ENCODE measurements at places on chromosomes 6 and 20. TPM values are rescaled to one million over a fixed set of nuclear protein-coding genes. Genes with fewer than 3 reads are reported as not detected.

The MICB gene
- total RNA-seq: 2.7 TPM

DNA sequence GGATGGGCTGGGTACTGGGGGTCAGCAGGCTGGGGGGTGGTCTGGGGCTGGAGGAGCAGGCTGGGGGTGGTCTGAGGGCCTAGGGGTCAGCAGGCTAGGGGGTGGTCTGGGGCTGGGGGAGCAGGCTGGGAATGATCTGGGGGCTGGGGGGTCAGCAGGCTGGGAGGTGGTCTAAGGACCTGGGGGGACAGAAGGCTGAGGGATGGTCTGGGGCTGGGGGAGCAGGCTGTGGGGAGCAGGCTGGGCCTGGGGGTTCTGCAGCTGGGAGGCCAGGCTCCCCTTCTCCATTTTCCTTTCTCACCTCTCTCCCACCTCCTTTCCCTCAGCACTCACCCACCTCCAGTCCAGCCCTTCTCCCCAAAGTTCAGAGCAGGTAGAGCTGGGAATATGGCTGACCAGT is 114.2 kb downstream of the PSMB1 start:
- no peak for DNase-seq

The IFT52 gene
- 20.1 TPM for total RNA-seq

GRCh38 chr6:27806981-27807440 is 105.2 kb downstream of the OR2B2 start:
- DNase-seq: peak; percentile 21

DNA sequence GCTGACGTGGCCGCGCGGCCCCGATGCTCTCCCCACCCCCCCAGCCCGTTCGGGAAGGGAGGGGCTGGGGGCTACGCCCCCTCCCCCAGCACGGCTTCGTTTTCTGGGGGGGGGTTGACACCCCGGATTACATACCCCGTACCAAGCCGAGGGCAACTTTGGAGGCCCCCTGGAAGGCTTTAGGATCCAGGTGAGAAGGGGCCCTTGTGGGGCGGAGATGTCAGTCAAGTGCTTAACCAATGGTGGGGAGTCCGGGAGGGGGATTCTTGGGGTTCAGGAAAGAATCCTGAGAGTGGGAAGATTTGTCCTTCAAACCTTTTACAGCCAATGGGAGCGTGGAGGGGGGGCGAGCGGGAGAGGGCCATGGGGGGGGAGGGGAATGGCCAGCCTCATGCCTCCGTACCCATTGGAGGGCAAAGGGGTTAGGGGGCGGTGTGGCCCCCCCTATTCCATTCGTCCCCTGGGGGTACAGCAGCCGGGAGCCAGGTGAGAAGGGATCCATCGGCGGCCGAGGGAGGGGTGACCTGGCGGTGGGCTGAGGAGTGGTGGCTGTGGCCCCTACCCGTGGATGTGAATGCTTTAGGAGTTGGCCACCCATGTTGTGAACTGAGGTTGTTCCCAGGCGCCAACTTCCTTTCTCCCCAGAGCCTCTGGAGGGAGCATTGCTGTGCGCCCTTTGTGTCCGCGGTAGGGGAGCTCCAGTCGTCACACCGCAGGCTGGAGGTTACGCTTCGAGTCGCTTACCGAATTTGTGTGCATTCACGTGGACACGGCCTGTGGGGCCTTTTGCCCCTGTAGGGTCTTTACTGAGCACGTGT is 682 bp downstream of the BRD2 start:
- DNase-seq: peak; percentile 69

GRCh38 chr20:37515876-37516275 is 5.2 kb upstream of the NNAT start:
- no peak for DNase-seq

DNA sequence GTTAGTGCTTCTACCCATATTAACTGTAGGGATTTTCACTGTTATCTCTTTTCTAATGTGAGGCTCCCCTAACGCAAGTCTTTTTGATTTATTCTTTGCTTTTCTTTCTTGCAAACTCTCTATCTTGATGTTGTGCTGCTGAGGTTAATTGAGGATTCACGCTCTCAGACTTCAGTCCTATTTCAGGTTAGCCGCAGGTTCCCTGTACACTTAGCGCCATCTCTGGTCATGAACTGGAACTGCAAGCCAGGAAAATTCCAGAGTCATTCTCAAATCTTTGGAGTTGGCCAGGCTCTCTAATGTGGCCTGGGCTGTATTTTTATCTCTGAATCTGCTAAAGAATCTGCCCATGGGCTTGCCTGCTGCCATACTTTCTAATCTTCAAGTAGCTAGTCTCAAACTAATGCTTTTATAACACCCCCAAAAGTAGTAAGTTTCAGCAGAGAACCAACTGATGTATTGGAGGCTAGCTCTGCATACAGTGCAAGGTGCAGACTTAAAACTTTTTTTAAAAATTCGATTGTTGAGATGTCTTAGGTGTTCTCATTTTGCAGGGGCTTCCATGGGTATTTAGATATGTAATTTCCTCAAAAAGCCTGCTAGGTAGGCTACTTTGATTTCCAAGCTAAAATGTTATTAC is 91.1 kb upstream of the OPRM1 start:
- peak; percentile 37 for DNase-seq

The PACRG gene
- 4.1 TPM for total RNA-seq

GRCh38 chr6:154460306-154461071 is 50.0 kb downstream of the CNKSR3 start:
- DNase-seq: no peak

DNA sequence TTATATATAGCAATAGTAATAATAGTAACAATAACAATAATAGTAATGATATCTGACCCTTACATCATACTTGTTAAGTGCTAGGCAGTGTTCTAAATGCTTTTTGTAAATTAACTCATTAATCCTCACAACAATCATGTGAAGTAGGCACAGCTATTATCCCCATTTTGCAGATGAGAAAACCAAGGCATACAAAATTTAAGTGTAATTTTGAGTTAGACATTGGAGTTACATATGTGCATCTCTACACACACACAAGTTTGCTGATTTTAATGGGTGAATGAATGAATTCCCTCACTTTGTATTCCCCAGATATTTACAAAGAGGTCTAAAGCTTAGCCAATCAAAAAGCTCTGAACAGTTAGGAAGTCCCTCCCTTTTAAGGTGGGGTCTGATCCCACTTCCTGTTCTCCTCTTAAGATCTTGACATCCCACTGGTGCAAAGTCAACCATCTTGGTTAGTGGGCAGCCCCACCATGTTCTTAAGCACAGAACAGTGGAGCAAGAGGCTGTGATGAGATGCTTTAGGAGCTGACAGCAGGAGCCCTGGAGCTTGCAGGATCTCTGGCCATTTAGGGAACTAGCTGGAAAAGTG is 85.3 kb upstream of the FOXP4 start:
- DNase-seq: no peak

- no peak for DNase-seq
Observed at GRCh38 chr6:132788658-132789395, 9.6 kb downstream of the SLC18B1 start.

The HLA-G gene
- total RNA-seq: not detected

GRCh38 chr6:113351173-113351834 is 505.8 kb upstream of the MARCKS start:
- no peak for DNase-seq

DNA sequence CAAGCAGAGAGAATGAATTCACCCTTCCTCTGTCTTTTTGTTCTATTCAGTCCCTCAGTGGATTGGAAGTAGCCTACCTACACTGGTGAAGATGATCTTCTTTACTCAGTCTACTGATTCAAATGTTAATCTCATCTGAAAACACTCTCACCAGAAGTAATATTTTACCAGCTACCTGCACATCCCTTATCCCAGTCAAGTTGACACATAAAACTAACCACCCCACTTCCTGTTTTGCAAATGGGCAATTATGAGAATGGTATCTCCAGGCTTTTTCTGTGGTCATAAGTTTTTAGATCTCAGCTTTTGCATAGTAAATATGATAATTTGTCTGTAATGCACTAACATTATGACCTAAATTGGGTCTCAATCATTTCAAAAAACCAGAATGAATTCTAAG is 228.8 kb upstream of the ECI2 start:
- no peak for DNase-seq

DNA sequence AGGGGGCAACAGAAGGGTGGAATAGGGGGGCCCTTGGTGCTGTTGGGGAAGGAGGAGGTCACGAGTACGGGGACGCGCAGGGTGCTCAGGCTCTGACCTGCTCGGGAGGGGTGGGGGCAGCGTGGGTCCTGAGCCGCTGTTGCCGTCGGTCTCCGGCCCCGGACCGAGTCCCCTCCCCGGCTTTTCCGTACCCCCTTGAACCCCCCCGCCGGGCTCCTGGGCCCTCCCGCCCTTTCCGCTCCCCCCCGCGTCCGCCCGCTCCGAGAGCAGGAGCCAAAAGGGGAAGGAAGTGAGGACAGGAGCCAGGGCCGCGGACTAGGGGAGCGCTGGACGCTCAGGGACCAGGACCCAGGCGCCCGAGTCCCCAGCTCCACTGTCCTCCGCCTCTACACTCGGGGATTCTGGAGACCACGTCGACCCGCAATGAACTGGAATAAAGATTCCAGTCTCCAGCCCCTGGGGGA is at the start of gene RGL2:
RGL2 (minus strand) TSS at position 170 of the 464 bp plus-strand sequence. CDS start 332 bp downstream, outside the sequence.
- DNase-seq: peak; percentile 85

The NR2E1 gene
- not detected for total RNA-seq

The DAAM2 gene
- total RNA-seq: 27.0 TPM

GRCh38 chr6:146857980-146858347 is 259.2 kb downstream of the ADGB start:
- no peak for DNase-seq

The KIF25 gene
- total RNA-seq: not detected

The WFDC2 gene
- total RNA-seq: 163 TPM

- no peak for DNase-seq
Observed at GRCh38 chr20:51484141-51484815, 58.2 kb downstream of the NFATC2 start.

DNA sequence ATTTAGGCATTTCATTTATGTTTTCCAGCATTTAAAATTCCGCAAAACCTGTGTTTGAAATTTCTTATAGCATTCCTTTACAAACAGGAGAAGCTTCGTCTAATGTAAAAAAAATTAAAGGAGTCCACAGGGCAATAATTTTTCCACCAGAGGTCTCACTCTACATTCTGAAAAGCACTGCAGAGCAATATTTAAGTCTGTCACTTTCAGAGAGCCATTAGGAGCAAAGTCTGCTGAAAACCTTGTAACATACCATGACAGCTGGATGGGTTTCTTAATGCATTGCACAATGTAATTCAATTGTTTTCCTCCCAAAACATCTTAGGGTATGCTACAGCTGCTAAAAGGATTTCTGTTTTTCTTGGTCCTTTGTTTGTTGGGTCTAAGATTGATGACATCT is 18.0 kb downstream of the BAG2 start:
- DNase-seq: no peak

DNA sequence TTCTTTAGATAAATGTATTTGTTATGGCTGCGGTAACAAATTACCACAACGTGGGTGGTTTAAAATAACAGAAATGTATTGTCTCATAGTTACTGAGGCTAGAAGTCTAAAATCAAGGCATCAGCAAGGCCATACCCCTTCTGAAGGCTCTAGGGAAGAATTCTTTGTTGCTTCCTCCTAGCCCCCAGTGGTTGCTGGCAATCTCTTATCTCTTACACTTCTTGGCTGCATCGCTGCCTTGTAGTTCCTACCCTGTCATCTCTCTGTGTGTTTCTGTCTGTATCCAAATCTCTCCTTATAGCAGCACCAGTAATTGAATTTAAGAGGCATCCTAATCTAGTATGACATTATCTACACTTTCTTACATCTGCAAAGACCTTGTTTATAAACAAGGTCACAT is 534.7 kb downstream of the PHF3 start:
- no peak for DNase-seq

- DNase-seq: no peak
Observed at GRCh38 chr6:83169511-83169910, 23.6 kb downstream of the PGM3 start.

DNA sequence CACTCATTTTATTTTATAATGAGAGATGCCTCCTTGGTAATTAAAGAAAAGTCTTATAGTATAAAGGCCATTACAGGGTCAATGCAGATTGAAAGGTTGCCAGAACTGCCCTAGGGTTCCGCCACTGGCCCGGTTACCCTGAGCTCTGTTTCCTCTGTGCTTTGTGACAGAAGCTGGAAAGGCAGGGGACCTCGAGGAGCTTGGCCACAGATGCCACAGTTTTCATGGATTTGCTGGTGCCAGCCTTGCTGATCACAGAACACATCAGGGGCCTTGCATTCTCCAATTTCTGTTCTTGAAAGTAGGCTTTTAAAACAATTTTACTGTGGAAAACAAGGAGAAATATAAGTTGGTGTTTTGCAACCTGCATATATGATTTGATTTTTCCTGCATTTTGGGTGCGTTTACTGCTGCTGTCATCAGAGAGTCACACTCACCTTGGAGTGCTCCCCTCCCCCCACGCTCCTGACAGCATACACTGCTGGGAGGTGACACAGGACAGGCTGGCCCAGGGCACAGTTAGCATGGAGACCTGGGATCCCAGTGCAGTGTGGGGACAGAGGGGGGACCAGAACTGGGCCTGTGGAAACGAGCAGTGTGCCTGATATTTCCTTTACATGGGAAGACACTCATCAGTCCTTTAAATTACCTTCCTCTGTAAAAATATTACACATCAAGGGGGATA is 142.8 kb downstream of the CFAP61 start:
- no peak for DNase-seq

GRCh38 chr6:149332602-149333265 is 15.2 kb downstream of the TAB2 start:
- DNase-seq: no peak

DNA sequence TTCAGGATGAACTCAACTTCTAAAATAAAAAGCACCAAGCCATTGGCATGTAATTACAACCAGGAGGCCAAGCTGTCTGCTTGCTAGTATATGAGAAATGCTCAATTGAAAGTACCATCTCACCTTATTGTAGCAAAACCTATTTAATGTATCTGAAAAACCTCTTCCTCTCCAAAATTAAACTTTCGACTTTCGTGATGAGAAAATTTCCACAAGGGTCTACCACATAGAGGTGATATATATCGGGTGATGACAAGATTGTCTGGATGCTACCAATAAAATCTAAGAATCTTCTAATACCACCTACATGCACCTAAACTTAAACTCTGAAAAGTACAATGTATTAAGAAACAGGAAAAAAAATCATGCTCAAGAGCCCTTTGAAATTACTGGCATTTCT is 74.2 kb downstream of the ATXN1 start:
- DNase-seq: no peak

The E2F1 gene
- 0.89 TPM for total RNA-seq

The OPN5 gene
- not detected for total RNA-seq

The RAB44 gene
- total RNA-seq: 0.11 TPM

The ZNF292 gene
- total RNA-seq: 46.2 TPM

The CGAS gene
- 4.8 TPM for total RNA-seq

The NOX3 gene
- total RNA-seq: not detected

GRCh38 chr6:133969285-133969920 is 16.4 kb downstream of the TBPL1 start:
- DNase-seq: no peak

The GINS1 gene
- total RNA-seq: not detected

The LY6G6F gene
- not detected for total RNA-seq

GRCh38 chr6:149815788-149816187 is 48.4 kb downstream of the LRP11 start:
- no peak for DNase-seq

GRCh38 chr20:17843246-17844132 is 125.1 kb downstream of the SNX5 start:
- DNase-seq: peak; percentile 53

All from thyroid gland (tissue), 4 donors.